ENCODE measurements at places on chromosomes 7 and 10. TPM values are rescaled to one million over a fixed set of nuclear protein-coding genes. Genes with fewer than 3 reads are reported as not detected.
A peak's percentile ranks its signal among the peaks of the same experiment; 100 is the strongest.

- H3K27ac ChIP-seq, result no peak overlapping the region
- no peak for DNase-seq
- H3K36me3 ChIP-seq, result no peaks in the 10 kb centered on the region
- no peaks in the 10 kb centered on the region for H3K4me1 ChIP-seq
- H3K4me3 ChIP-seq, result no peak overlapping the region
- no peaks in the 10 kb centered on the region for H3K27me3 ChIP-seq
These were observed 47.3 kb upstream of the C7orf33 start for GRCh38 chr7:148543302-148543701.

- no peak overlapping the region for H3K27ac ChIP-seq
- DNase-seq, result no peak
- peaks cover 2% of the 10 kb centered on the region for H3K4me1 ChIP-seq
- H3K4me3 ChIP-seq, result no peak overlapping the region
- peaks cover 2% of the 10 kb centered on the region for H3K27me3 ChIP-seq
These were observed 9.2 kb upstream of the FGFR2 start for GRCh38 chr10:121607310-121608055.

DNA sequence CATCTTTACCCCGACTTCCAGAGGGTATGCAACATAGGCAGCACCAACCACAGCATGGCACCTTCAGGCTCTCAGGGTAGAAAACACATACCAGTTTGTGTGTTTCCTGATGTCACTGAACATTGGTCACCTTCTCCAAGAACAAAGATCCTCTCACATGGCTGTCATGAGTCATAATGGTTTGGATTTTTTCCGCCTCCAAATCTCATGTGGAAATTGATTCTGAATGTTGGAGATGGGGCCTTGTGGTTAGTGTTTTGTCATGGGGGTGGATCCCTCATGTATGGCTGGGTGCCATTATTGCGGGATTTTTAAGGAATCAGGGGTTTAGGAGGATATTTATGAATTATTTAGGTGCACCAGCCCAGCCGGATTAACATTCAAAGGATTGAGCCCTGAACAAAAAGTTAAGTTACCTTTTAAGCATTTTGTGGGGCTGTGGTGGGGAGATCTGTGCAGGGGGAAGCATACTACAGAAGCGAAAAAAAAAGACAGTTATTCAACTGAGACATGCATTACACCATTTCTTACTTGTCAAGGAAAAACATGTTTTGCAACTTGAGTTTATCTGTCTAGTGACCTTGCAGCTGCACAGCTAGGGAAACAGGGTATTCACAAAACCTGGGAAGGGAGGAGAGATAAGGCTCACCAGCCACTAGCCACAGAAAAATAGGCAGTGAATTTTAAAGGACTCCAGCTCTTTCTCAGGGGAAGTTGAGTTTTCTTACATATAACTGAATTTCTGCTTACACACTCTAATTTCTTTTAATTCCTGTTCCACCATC lies 774.1 kb upstream of the AUTS2 start:
- no peak for DNase-seq
- H3K36me3 ChIP-seq, result no peaks in the 10 kb centered on the region
- no peak overlapping the region for H3K4me3 ChIP-seq

GRCh38 chr10:62166331-62167131 lies 102.1 kb downstream of the RTKN2 start:
- H3K27me3 ChIP-seq, result no peaks in the 10 kb centered on the region
- H3K27ac ChIP-seq, result no peak overlapping the region
- no peaks in the 10 kb centered on the region for H3K4me1 ChIP-seq
- no peak overlapping the region for H3K4me3 ChIP-seq
- H3K36me3 ChIP-seq, result no peaks in the 10 kb centered on the region
- DNase-seq, result no peak

DNA sequence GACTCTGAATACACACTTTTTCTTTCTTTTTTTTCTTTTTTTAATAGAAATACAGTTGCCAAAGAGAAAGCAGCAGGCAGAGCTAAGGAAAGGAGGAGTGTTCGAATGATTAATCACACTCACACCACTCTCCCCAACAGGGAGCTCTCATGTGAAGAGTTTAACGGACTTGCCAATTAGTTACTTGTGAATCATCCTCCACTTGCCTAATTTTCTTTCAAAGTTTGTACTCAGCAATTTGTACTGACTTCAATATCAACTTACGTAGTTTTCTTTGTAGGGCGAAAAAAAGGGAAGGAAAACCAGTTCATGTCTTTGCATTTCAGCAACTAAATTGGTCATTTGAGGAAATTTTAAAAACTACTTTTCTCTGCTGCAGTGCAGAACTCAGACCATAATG lies 109.2 kb downstream of the PIP4K2A start:
- H3K27ac ChIP-seq, result peak overlapping the region; percentile 93
- H3K27me3 ChIP-seq, result no peaks in the 10 kb centered on the region
- H3K4me3 ChIP-seq, result no peak overlapping the region
- H3K36me3 ChIP-seq, result peaks cover 3% of the 10 kb centered on the region
- DNase-seq, result no peak
- H3K4me1 ChIP-seq, result peaks cover 80% of the 10 kb centered on the region

DNA sequence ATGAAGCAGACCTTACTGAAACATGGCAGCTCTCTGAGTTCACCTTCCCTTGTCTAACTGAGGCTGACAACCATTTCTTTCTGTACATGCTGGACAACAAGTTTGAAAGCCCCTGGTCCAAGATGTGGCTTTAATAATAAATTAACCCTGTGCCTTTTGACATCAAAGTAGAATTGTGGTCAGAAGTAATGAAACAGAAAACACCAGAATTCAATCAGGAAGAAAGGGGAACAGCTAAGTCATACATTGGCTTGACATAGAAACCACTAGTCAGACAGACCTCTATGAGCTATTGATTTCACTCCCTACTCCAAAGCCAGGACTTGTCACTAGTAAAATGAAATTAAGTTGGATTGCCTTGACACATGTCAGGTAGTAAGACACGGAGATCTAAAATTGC lies 175.2 kb upstream of the ASAH2 start:
- no peak overlapping the region for H3K4me3 ChIP-seq
- H3K27me3 ChIP-seq, result no peaks in the 10 kb centered on the region
- no peak for DNase-seq
- no peaks in the 10 kb centered on the region for H3K36me3 ChIP-seq
- no peaks in the 10 kb centered on the region for H3K4me1 ChIP-seq

GRCh38 chr10:77514870-77515269 lies 122.7 kb downstream of the KCNMA1 start:
- no peak for DNase-seq
- no peaks in the 10 kb centered on the region for H3K27me3 ChIP-seq
- H3K4me3 ChIP-seq, result no peak overlapping the region

- no peaks in the 10 kb centered on the region for H3K36me3 ChIP-seq
- H3K4me1 ChIP-seq, result no peaks in the 10 kb centered on the region
- peaks cover 15% of the 10 kb centered on the region for H3K27me3 ChIP-seq
- no peak for DNase-seq
- H3K27ac ChIP-seq, result no peak overlapping the region
- H3K4me3 ChIP-seq, result no peak overlapping the region
These were observed 103.0 kb downstream of the DNAJB6 start for GRCh38 chr7:157439761-157440160.

- H3K4me1 ChIP-seq, result no peaks in the 10 kb centered on the region
- no peaks in the 10 kb centered on the region for H3K27me3 ChIP-seq
- no peaks in the 10 kb centered on the region for H3K36me3 ChIP-seq
- H3K27ac ChIP-seq, result no peak overlapping the region
These were observed 191.3 kb upstream of the KAT6B start for GRCh38 chr10:74634995-74635536.

GRCh38 chr7:152600266-152600665 lies 75.7 kb downstream of the XRCC2 start:
- no peaks in the 10 kb centered on the region for H3K36me3 ChIP-seq
- H3K27ac ChIP-seq, result no peak overlapping the region
- no peaks in the 10 kb centered on the region for H3K27me3 ChIP-seq
- DNase-seq, result no peak
- no peak overlapping the region for H3K4me3 ChIP-seq
- H3K4me1 ChIP-seq, result no peaks in the 10 kb centered on the region

DNA sequence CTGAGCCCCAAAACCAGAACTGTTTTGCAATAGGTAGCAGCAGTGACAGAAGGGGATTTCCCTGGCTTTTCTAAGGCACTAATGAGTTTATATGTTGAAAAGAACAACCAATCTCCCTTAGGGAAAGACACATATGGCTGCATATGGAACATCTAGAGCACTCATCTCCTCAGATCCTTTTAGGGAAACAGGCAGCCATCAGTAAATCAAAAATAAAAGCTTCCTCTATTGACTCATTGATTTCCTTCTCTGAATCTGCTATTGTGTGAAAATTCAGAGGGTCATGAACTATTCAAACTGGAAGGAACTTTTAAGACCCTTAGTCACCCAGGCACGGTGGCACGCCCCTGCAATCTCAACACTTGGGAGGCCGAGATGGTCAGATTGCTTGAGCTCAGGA lies 110.9 kb upstream of the NANOS1 start:
- H3K36me3 ChIP-seq, result no peaks in the 10 kb centered on the region
- H3K27ac ChIP-seq, result no peak overlapping the region
- H3K4me3 ChIP-seq, result no peak overlapping the region
- peaks cover 24% of the 10 kb centered on the region for H3K27me3 ChIP-seq

DNA sequence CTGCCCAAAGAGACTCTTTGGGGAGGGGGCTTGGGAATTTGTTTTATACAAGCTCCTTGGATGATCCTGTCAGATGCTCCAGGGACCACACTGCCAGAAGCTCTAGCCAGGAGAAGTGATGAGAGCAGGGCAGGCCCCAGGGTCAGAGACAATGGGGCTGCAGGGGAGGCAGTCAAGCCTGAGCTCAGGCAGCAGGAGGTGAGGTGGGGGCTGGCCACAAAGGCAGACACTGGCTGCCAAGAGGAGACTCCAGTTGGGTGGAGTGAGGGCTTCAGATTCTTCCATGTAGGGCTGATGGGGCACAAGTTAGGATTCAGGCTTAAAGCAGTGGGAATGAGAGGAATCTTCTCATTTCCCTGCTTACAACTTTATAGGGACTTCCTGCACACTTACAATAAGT lies 35.6 kb upstream of the LOXL4 start:
- H3K36me3 ChIP-seq, result no peaks in the 10 kb centered on the region
- H3K4me3 ChIP-seq, result no peak overlapping the region
- no peak overlapping the region for H3K27ac ChIP-seq
- no peak for DNase-seq
- peaks cover 29% of the 10 kb centered on the region for H3K27me3 ChIP-seq

DNA sequence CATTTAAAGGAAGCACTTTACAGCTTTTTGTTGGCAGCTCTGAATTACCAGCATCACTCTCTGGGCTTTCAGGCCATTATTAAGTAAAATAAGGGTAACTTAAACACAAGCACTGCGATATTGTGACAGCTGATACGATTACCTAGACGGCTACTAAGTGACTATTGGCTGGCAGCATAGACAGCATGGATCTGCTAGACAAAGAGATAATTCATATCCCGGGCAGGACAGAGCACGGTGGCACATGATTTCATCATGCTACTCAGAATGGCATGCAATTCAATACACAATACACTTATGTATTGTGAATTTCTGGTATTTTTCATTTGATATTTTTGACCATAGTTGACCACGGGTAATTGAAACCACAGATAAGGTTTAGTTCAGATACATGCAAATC lies 522.0 kb upstream of the LRRN3 start:
- DNase-seq, result no peak
- no peaks in the 10 kb centered on the region for H3K36me3 ChIP-seq
- no peaks in the 10 kb centered on the region for H3K27me3 ChIP-seq
- H3K4me3 ChIP-seq, result no peak overlapping the region
- no peak overlapping the region for H3K27ac ChIP-seq
- H3K4me1 ChIP-seq, result no peaks in the 10 kb centered on the region

DNA sequence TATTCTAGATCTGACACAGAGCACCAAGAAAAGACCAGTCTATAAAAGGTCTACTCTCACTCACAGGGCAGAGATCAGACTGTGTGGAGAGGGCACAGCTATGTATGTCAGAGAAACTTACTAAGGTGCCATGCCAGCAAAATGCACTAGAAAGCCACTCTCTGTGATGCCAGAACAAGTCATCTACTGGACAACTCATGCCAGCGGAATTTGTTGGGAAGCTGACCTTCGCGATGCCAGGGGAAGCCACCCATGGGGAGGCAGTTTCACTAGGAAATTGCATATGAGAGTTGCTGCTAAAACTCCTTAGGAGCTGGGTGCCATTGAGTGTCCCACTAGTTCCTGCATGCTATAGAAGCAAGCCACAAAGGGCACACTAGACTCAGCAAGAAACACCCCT lies 58.5 kb downstream of the MICU1 start:
- no peaks in the 10 kb centered on the region for H3K36me3 ChIP-seq
- peaks cover 4% of the 10 kb centered on the region for H3K4me1 ChIP-seq
- no peaks in the 10 kb centered on the region for H3K27me3 ChIP-seq
- no peak overlapping the region for H3K4me3 ChIP-seq

- no peak overlapping the region for H3K4me3 ChIP-seq
- DNase-seq, result no peak
- H3K27me3 ChIP-seq, result peaks cover 5% of the 10 kb centered on the region
- H3K27ac ChIP-seq, result no peak overlapping the region
- no peaks in the 10 kb centered on the region for H3K36me3 ChIP-seq
These were observed 2.9 kb upstream of the OSBPL3 start for GRCh38 chr7:24982917-24983316.

GRCh38 chr10:83562381-83562780 lies 576.9 kb upstream of the GHITM start:
- no peaks in the 10 kb centered on the region for H3K36me3 ChIP-seq
- no peak overlapping the region for H3K27ac ChIP-seq
- H3K4me1 ChIP-seq, result no peaks in the 10 kb centered on the region
- H3K27me3 ChIP-seq, result no peaks in the 10 kb centered on the region
- DNase-seq, result no peak
- H3K4me3 ChIP-seq, result no peak overlapping the region

- no peaks in the 10 kb centered on the region for H3K4me1 ChIP-seq
- peaks cover 8% of the 10 kb centered on the region for H3K36me3 ChIP-seq
- H3K27me3 ChIP-seq, result no peaks in the 10 kb centered on the region
- no peak overlapping the region for H3K4me3 ChIP-seq
These were observed 39.9 kb downstream of the OGDH start for GRCh38 chr7:44646176-44646920.

The TRAPPC14 gene
- total RNA-seq, result 52.0 TPM

The GPR26 gene
- not detected for total RNA-seq

The CADPS2 gene
- 0.16 TPM for total RNA-seq

The NUP205 gene
- 52.4 TPM for total RNA-seq

The PILRA gene
- total RNA-seq, result 3.9 TPM

The FXYD4 gene
- total RNA-seq, result not detected

The TCAF2 gene
- 36.4 TPM for total RNA-seq

The WASL gene
- 12.2 TPM for total RNA-seq

The ARHGEF35 gene
- total RNA-seq, result 1.6 TPM

The ST8SIA6 gene
- 4.0 TPM for total RNA-seq

Measured in T-cell (primary cell).